ENCODE measurements at places on chromosomes 13 and 19.

DNA sequence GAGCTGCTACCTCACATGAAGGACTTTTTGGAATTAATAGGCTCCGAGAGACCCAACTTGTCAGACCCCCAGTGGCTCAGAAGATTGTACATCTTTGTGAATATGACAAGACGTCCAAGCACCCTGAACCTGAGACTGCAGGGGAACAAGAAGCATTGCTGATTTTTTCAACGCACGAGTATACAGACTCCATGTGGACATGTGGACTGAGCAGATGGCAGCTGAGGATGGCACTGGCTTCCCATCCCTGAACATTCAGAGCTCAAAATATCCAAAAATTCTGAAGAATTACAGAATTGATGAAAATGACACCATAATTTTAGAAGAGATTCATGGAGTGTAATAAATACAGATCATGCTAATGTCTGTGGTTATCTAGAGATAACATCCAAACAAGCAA, 254.1 kb downstream of the MZT1 start:
- DNase-seq: no peak

DNA sequence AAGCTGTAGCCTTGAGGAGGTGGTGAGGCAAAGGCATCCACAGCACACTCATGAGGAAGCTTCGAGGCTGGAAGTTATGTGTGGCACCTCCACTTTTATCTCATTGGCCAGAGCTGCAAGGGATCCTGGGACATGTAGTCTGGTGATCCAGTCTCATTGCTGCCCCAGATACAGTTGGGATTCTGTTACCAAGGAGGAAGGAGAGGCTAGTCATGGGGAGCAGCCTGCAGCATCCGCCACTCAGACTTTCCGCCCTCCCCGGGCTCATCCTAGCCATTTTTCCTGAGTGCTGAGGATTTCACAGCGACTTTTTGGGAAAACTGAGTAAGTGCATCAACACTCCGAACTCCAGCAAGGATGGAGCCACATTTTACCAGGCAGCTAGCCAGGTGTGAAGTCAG, 74.4 kb downstream of the DPF1 start:
- DNase-seq: no peak

DNA sequence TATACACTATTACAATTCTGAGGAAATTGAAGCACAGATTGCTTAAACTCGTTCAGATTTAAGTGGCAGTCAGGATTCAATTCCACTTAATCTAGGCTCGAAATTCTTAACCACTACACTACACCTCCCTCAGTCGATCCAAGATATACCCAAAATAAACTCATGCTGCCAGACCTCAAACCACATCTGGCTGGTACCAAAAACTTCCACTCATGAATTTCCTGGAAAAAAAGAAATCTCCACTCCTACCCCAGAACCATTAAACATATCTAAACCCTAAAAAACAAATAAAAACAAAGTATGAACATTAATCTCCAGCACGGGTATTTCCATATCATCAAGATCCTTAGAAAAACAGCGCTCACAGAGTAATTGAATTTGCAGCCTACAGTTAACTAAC, 1.1 kb downstream of the ZFP30 start:
- DNase-seq: no peak

DNA sequence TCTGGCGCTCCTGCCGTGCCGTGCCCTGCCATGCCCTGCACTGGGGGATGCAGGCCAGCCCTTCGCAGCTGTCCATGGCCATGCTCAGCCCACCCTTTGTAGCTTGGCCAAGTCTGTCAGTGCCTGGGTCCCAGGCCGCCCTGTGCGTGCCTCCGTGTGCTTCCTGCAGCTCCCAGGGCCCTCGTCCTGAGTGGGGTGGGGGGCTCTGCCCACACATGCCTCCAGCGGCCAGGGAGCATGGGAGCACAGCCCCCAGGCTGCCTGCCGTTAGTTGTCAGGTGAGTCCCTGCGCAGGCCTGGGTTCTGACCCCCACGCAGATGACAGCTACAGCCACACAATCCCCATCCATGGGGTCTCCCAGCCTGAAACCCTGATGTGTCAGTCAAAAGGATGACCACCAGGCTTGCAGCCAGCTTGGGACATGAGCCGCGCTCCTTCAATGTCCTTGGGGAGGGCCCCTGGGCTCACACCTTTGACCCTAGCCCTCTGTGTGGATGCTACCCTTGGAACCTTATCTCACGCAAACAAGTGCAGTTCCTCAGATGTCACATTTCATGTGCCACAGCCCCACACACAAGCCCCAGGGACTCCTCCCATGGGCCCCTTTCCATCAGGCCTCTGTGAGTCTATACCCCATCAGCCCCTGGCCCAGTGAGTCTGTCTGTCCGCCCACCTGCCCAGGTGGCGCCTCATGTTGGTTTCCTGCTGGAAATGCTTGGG, 24.5 kb downstream of the TMED1 start:
- no peak for DNase-seq

GRCh38 chr13:98508685-98509084, 68.2 kb downstream of the STK24 start:
- DNase-seq: no peak

- DNase-seq: no peak
Observed at GRCh38 chr19:15928321-15928720, 6.0 kb downstream of the CYP4F11 start.

GRCh38 chr13:98446234-98446621, 130.7 kb downstream of the STK24 start:
- DNase-seq: no peak

- no peak for DNase-seq
Observed at GRCh38 chr19:35205733-35206323, 22.7 kb downstream of the FAM187B start.

- DNase-seq: no peak
Observed at GRCh38 chr19:54432144-54432738, 16.8 kb upstream of the LENG8 start.

- DNase-seq: no peak
Observed at GRCh38 chr13:41224113-41225110, 30.0 kb upstream of the KBTBD7 start.

DNA sequence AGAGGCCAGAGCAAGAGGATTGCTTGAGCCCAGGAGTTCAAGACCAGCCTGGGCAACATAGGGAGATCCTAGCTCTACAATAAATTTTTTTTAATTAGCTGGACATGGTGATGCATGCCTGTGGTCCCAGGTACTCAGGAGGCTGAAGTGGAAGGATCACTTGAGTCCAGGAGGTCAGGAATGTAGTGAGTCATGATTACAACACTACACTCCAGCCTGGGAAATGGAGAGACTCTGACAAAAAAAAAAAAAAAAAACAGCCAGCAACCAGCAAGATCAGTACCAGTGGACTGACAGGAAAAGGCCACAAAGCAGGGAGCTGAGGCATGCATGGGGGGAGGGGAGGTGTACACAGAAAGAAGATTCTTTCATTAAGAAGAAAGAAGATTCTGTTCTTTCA, 52.7 kb upstream of the RFXAP start:
- no peak for DNase-seq

DNA sequence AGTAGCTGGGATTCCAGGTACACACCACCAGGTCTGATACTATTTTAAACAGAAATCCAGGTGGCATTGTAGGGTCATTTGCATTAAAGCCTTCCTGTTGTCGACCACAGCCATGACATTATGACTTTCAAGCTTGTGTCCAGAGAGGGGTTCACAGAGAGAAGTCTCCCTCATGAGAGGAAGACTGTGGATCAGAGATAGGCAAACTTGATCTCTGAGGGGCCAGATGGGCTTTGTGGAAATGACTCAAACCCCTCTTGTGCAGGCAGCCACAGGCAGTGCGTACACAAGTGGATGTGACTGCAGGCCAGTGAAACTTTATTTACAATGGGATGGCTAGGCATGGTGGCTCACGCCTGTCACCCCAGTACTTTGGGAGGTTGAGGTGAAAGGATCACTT, 27.8 kb upstream of the F2RL3 start:
- DNase-seq: no peak

DNA sequence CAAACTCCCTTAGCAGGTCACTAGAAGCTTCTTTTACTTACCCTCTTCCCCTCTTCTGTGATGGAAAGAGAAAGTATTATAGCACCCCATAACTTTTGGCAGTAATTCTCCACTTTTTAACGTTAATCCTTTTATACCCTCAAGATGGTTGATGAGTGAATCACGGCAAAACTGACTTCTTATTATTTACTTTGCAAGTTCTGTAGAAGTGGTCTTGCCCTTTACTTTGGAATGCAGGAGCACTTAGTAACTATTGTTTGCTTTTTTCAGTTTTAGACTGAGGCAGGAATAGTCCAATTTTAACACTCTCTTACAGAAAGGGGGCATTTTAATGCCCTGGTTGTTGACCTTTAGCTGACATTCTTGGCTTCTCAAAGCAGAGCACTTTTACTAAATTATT, 260.1 kb downstream of the LMO7 start:
- no peak for DNase-seq

DNA sequence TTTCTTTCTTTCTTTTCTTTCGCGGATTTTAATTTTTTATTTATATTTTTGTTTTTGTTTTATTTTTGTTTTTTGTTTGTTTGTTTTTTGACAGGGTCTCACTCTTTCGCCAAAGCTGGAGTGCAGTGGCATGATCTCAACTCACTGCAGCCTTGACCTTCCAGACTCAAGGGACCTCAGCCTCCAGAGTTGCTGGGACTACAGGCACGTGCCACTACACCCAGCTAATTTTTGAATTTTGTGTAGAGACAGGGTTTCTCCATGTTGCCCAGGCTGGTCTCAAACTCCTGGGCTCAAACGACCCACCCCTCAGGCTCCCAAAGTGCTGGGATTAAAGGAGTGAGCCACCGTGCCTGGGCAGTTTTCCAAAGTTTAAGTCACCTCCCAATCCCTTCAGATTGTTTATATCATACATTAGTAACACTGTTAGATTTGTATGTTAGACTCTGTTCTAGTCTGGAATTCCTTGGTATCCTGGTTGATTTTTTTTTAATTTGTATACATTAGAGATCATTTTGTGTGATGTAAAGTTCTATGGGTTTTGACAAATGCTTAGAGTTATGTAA, 597.3 kb downstream of the DCT start:
- DNase-seq: no peak

DNA sequence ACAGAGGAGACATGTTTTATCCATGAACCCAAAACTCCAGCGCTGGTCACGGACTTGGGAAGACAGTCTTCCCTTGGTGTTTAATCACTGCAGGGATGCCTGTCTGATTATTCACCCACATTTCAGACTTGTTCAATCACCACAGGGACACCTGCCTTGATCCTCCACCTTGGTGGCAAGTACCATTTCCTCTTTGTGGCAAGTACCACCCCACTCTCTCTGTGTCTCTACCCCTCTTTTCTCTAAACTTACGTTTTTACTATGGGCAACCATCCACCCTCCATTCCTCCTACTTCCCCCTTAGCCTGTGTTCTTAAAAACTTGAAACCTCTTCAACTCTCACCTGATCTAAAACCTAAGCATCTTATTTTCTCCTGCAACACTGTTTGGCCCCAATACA, 16.8 kb downstream of the ZNF83 start:
- no peak for DNase-seq

GRCh38 chr19:46603195-46603637, 2.1 kb downstream of the CALM3 start:
- no peak for DNase-seq

GRCh38 chr19:7704280-7705060, 2.5 kb upstream of the FCER2 start:
- DNase-seq: no peak
